ENCODE measurements at places on chromosomes 11 and 22.
A peak's percentile ranks its signal among the peaks of the same experiment; 100 is the strongest.

DNA sequence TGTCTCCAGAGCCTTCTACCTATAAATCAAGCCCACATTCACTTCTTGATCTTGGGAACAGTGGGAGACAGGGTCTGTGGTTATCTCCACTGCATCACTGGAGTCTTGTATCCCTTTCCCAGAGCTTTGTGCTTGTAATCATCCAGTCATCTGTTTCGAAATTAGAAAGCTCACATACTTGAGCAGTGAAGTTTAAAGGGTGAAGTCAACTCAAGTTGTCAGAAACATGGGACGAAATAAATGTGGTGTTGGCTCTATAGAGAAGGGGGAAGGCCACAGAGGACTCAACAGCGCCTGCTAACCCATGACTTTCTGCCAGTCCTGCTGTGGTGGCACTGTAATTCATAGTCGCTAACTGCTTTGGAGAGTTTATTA lies 197.5 kb downstream of the DBX1 start:
- peak; percentile 90 for DNase-seq

DNA sequence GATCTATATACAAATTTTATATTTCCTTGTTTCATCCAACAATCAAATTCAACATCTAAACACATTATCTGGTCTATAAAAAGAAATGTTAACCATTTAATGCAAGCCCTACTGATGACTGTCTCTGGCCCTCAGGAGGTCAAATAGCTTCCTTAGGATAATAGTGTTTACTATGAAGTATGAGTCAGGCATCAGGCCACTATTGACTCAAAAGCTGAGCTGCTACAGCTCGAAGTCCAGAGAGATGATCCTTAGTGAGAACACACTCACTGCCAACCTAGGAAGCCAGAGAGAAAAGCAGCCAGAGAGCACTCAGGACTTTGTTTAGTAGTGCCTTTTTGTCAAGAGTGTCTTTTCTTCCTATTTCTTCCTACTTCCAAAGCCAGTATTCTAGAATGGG lies 171.8 kb downstream of the SOX6 start:
- DNase-seq, result peak; percentile 91

- peak; percentile 34 for DNase-seq
Observed at GRCh38 chr11:17012712-17013547, 1.3 kb downstream of the PLEKHA7 start.

DNA sequence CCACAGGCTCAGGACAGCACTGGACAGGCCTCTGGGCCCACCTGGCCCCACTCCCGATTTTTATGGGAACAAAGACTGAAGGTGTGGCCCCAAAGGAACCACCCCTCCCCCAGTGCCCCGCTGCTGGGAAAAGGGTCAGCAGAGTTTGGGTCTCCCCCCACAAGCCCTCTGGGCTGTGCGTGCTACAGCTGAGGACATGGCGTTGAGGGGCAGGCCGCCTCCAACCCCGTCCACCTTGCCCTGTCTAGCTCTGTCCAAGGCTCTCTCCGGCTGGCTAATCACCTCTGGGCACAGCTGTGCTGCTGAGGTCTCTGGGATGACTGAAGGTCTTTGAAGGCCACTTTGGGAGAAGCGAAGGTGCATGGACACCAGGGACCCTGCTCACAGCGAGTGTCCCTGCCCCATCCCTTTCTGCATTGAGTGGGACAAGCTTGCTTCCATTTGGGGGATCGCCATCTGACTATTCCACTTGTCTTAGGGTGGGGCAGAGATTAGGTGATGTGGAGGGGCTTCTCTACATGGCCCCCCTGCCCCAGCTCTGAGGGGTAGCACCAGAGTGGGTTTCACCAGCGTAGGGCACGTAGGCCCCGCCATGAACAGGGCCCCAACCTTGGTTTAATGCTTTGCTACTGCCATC lies 6.5 kb downstream of the ASCL2 start:
- DNase-seq, result no peak

- peak; percentile 53 for DNase-seq
Observed at GRCh38 chr11:94793822-94794221, 25.7 kb downstream of the AMOTL1 start.

GRCh38 chr11:21485006-21485405 lies 707.9 kb upstream of the ANO5 start:
- no peak for DNase-seq

DNA sequence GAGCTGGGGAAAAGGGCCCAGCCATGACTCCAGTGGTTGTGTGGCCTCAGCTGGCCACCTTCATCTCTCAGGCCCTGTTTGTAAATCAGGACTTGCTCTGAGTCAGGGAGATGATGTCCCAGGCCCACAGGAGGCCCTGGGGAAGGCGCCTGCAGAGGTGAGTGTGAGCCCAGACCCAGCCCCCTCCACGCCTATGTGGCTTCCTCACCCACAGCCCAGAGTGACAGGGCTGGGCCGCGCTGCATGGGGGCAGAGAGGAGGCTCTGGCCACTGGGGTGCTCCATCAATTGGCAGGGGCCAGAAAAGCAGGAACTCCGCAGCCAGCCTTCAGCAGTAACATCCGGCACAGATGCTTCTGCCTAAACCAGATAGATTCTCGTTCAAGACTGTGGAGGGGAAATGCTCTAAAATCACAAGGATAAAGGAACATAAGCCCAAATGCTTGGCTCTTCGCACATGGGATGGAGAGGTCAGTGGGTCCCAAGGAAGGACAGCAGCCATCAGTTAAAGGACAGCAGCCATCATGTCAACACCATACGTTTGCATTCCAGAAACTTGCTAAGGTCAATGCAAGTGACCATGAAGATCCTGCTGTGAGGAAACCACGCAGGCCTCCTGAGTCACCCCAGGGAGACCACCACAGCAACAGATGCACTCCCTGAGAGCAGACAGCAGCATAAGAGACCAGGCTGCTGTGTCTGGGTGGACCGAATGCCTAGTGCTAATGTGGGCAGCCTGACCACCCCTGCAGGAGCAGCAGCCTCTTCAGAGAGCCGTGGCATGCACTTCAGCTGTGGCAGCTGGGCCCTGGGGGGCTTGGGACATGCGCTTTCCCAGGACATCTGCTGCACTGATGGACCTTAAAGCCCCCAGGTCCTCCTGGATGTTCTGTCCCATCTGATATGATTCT lies 28.3 kb downstream of the OSBPL5 start:
- DNase-seq, result peak; percentile 28

- DNase-seq, result no peak
Observed at GRCh38 chr22:28736301-28737155, 5.1 kb downstream of the CHEK2 start.

- peak; percentile 100 for DNase-seq
Observed at GRCh38 chr22:36329254-36330078, 58.3 kb downstream of the MYH9 start.

- no peak for DNase-seq
Observed at GRCh38 chr22:26066534-26066933, 102.7 kb upstream of the SEZ6L start.

DNA sequence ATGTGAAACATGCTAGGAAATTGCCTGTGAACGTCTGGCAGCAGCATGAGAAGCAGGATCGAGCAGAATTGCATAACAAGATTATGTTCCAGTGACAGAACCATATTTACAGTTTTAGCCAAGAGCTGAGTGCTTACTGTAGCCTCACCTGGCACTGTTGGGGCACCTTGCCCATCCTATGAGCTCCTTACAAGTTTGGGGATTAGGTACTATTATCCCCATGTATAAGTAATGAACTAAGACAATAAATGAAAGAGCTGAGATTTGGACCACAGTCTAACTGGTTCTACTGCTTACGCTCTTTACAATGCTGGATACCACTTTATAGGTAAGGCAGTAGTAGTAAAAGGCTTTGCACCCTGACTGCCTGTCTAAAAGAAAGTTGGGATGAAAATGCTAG lies 17.1 kb upstream of the PATE1 start:
- DNase-seq, result no peak

DNA sequence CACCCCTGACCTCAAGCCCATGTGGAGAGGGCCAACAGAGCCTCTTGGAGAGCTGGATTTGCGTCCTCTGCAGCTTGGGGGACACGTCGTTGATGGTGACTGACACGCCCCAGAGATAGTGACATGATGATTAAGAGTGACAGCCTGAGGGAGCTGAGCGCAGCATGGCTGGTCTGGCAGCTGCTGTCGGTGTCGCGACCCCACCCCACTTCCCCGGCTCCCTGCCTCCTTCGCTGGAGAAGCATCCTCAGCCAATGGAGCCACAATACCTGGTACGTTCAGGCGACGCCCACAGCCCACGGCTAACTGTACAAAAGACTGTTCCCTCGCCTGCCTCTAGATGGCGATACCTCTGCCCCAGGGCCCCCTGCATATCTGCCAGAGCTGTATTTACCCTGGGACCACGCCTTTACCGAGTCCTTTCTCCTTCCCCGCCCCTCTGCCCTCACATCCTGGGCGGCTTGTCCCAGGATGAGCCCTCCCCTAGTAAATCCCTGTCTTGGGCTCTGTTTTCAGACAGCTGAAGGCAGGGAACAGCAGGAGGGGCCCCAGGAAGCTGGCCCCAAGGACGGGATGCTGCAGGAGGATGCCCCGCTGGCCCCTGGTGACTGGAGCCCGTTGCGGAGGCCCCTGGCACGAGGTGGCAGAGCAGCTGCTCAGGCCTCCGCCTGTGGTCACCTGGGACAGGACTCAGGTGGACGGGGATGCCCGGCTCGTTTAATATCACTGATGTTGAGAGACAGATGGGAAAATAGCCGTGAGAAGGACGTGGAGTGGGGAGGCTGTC lies 90.6 kb downstream of the RPS6KA4 start:
- DNase-seq, result peak; percentile 59

DNA sequence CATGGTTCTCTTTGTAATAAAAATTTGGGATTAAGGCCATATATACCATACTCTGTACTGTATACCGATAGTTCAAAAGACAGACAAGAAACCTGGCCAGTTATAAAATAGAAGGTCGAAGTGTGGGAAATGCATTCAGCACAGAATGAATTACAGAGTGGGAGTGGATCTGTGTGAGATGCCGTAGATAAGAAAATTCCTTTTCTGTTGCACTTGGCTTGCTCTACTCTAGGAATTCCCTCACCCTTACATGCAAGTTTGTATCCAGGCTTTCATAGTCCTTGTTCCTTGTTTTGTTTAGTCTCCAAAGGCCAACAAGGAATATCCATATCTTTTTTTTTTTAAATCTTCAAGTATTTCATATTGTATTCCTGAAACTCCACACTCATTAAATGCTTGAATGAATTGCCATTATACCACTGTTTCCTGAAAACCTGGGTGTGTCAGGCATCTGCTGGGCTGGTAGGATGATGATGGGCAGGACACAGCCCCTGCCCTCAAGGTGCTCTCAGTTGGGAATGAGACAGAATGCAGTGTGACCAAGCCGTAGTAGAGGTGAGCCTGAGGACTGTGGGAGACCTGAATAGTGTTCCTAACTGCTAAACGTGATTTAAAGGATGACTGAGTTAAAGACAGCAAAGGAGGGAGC lies 53.5 kb downstream of the TEAD1 start:
- DNase-seq, result peak; percentile 82

DNA sequence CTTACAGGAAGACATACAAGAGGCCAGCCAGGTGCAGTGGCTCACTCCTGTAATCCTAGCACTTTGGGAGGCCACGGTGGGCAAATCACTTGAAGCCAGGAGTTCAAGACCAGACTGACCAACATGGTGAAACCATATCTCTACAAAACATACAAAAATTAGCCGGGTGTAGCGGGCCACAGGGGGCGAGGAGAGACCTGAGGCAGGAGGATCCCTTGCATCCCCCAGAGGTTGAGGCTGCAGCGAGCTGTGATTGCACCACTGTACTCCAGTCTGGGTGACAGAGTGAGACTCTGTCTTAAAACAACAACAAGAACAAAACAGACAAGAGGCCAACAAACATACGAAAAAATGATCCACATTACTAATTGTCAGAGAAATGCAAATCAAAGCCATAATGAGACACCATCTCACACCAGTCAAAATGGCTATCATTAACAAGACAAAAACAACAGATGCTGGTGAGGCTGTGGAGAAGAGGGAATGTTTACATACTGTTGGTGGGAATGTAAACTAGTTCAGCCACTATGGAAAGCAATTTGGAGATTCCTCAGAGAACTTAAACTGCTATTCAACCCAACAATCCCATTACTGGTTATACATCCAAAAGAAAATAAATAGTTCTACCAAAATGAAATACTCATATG lies 498.8 kb upstream of the ARHGAP42 start:
- no peak for DNase-seq

DNA sequence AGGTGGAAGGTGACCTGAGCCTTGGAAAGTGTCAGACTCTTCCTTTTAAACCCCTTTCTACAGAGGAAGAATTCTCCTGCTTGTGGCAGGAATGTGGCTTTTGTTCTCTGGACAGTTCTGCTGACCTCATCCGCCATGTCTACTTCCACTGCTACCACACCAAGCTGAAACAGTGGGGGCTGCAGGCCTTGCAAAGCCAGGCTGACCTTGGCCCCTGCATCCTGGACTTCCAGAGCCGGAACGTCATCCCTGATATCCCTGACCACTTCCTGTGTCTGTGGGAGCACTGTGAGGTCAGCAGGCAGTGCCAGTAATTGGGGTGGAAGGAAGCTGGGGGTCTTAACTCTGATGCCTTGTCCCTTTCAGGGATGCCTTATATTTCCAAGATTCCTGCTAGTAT lies 9.3 kb downstream of the HINFP start:
- peak; percentile 37 for DNase-seq

DNA sequence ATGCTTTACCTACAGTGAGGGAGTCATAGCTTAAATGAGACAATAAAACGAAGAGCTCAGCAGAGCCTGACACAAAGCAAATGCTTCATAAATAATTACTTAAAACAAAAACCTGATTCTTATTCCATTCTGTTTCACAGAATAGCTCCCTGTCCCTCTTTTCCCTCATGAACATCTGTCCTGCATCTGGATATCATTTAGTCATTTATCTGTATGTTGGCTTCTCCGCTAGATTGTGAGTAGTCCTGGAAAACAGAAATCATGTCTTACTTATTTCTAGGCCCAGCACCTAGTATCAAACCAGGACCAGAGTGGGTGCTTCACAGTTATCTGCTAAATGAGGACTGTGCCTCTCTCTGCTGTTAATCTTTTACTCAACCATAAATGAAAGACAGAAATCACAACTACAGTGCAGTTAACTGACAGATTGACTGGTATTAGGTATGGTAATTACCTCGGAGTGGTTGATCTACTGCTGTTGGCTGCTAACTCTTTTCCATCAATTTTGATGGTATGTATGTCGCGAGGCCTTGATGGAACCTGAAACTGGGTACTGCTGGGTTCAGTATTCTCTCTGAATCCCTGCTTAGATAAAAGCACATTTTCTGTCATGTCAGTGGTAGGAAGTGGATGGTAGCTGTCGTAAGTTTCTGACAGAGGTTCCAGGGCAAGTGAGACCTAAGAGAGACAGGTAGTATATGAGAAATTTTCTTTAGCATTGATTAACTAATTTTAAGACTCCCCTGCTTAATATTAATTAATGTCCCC lies 31.5 kb downstream of the C2CD3 start:
- peak; percentile 25 for DNase-seq

DNA sequence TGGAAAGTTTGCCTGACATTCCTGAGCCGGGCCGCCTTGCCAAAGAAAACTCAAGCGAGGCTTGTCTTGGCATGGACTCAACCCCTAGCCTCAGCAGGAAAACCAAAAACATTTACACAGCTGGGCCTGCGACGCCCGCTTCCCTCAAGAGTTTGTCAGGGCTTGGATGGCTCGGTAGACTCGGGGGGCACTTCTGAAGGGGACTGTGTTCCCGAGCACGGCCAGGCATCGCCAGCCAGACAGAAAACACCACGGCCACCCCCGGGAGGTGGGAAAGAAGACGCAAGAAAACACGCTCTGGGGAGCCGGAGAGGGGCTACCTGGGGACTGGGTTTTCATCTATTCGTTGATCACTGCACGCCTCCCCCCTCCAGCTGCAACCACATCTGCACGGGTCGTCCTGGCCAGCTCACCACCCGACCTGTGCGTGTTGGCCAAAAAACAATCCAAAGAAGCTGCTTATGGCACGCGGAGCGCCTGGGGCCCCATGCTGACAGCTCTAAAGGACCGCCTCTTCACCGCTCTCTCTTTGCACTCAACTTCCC lies 380.7 kb downstream of the MN1 start:
- peak; percentile 96 for DNase-seq
